Stimulated activated CD8-positive, alpha-beta memory T cell treated with anti-CD3 and anti-CD28 coated beads, Interleukin-4, amount 100 ng/mL, for 1 hour (primary cell): ENCODE measurements at places on chromosomes 13 and 19.

GRCh38 chr13:49356223-49356622 is 87.6 kb downstream of the CAB39L start:
- no peak for DNase-seq

DNA sequence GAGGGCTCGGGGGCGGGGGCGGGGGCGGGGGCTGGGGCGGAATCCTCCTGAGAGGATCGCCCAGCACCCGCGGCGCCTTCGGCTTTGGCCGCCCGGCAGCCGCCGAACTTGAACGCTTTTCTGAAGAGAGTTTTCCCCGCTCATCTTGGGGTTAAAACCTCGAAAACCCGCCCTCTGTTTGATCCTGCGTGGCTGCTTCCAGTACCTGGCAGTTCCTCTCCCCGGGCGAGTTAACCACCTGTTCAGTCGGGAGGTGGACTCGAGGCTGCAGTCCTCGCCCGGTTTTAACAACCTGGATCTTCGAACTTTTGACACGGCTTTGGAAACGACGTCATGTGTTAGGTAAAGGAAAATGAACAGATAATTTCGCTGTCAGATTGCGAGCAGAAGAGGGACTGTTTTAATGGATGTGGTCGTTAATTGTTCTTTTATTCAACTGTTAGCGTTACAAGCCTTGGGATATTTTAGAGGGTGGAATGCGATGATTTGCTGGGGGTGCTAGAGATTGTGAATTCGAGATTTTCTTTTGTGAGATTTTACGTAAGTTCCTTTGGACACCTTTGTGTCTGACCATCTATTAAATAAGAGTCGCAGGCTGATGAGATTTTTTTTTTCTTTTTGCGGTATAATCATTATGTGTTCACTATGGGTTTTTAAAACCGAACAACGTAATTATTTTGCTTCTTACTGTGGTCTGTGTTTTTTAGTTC is 1.0 kb downstream of the FNDC3A start:
- DNase-seq, result no peak

DNA sequence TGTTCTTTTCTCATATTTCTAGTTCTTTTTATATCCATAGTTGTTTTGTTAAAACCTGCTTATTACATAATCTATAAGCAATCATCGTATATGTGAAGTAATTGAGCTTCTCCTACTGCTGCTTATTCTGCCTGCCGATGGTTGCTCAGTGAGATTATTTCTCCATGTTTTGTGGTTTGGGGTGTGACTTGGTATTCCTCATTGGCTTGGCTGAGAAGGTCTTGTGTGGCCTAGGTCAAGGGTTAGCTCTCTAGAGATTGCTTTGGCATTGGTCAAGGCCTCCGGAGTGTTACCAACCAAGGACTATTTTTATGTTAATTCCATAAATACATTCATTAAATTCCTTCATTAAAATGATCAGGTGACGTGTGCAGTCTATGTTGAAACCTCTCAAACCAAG is 302.8 kb downstream of the MYO16 start:
- DNase-seq, result no peak

DNA sequence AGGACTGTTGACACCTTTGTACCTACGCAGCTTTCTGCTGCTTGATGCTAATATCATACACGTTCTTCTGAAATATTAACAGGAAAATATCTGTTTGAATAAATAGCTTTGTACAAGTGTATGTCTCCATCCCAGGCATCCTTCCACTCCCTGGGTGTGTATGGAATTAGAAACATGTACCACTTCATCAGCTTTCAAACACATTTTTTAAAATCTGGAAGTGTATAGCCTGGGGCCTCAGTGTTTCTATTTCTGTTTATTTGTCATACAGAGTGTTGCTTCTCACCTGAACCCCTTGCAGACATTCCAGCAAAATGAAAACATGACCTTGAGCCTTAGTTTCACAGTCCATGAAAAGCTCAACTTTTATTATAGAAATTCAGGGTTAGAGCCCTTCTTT is 168.6 kb downstream of the ITGBL1 start:
- DNase-seq, result no peak

DNA sequence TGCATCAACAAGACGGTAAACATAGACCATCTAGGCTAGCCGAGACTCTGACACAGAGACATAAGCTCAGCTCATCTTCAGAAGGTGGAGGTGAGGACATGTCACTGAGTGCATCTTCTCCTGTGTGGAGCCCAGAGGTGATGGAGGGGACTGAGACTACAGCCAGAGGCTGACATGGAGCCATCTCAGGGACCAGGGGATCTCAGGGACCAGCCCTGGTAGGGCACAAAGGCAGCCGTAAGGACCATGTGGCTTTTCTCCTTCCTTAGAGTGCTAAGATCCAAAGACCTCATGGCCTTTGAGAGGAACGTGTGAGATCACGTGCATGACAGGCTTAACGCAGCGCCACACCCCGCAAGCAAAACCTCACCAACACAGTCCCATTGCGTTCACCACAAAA is 126.9 kb downstream of the RAB20 start:
- no peak for DNase-seq

DNA sequence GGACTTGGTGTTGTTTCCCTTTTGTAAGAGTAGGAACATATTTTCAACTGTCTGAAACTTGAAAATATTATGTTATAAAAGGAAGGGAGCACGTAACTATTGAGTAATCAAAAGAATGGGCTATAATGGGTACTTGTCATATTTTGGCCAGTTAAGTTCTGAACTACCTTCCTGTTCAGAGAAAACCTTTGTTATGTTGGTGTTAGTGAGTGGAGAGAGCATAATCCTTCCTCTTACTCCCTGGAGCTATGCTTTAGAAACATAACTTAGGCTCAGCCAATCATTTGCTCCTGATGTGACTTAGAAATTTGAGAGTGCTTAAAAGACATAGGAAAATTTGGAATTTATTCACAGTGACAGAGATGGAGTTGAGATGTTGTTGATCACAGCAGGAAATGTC is 482.5 kb upstream of the SPRY2 start:
- DNase-seq, result no peak

- DNase-seq, result no peak
These were observed 2.3 kb upstream of the UPF3A start for GRCh38 chr13:114279146-114279545.

GRCh38 chr13:45823583-45823982 is 28.0 kb downstream of the SIAH3 start:
- no peak for DNase-seq

DNA sequence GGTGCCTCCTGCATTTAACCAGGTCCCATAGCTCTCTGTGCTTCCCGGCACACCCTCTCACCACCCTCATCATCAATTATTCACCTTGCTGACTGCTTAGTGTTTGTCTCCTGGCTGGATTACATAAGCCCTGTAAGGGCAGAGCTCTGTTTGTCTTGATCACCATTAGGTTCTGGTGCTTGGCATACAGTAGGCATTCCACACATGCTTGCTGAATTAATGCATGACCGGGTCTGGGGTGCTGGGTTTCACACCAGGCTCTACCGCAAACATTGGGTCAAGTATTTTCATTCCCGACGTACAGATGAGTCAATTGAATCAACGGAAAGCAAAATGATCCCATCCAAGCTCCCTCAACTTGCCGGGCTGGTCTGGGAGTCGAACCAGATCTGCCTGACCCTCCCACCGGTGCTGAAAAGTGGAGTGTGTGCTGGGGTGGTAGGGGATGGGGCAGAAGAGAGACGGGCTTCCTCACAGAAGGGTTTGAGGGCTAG is 28.5 kb downstream of the VAV1 start:
- DNase-seq, result no peak

DNA sequence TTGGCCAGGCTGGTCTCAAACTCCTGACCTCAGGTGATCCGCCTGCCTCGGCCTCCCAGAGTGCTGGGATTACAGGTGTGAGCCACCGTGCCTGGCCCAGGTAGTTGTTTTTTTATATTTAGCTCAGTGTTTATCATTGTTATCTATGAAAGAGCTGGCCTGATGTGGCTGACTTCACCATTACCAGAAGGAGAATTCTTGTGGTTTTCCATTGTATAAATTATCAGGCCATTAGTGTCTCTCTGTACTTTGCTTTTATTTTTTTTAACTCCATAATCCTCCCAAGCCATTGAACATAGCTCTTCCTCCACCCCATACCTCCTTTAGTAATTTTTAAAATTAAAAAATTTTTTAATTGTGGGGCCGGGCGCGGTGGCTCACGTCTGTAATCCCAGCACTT is 24.2 kb downstream of the CERS4 start:
- no peak for DNase-seq

GRCh38 chr13:113035213-113035800 is 66.3 kb downstream of the MCF2L start:
- no peak for DNase-seq

DNA sequence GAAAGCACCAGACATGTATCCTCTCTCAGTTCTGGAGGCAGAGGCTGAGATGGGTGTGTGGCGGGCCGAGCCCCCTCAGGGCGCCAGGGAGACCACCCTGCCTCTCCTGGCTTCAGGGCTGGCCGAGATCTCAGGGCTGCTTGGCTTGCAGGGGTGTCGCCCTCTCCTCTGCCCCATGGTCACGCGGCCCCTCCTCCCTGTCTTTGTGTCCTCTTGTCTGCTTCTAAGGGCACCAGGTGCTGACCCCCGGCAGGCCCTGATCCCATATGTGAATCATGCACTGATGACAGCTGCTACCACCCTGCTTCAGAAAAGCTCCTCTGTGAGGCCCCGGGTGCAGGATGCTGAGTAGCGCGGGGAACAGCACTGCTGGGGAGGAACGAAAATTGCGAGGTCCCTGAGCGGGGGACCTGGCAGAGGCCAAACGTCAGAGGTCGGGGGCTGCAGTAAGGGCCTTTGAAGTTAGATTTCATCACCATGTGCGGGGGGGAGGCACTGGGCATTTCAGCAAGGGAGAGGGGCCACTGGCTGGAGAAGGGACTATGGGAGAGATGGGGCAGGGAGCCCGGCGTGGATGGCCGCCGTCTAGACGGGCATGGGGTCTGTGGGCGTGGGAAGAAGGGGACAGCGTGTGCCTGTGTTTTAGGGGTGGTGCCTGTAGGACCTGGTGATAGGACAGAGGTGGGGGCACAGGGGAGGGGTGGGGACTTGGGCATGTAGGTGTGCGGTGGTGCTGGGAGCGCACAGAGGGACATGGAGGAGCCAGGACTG is 125.2 kb downstream of the KDM4B start:
- no peak for DNase-seq

DNA sequence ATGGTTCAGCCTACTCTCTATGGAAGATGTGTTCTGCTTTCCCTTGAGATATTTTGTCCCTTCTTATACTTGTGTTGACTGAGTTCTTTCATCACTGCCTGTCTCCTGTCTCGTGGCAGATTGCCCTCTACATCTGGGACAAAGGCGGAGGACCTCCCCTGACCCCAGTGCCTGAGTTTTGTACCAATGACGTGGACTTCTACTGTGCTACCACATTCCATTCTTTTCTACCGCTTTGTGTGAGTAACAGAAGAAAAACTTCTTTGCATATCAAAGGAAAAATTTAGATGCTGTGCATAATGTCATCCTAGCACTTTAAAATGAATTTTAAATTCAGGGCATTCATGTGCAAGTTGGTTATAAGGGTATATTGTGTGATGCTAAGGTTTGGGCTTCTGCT is 74.6 kb downstream of the B3GLCT start:
- DNase-seq, result no peak

DNA sequence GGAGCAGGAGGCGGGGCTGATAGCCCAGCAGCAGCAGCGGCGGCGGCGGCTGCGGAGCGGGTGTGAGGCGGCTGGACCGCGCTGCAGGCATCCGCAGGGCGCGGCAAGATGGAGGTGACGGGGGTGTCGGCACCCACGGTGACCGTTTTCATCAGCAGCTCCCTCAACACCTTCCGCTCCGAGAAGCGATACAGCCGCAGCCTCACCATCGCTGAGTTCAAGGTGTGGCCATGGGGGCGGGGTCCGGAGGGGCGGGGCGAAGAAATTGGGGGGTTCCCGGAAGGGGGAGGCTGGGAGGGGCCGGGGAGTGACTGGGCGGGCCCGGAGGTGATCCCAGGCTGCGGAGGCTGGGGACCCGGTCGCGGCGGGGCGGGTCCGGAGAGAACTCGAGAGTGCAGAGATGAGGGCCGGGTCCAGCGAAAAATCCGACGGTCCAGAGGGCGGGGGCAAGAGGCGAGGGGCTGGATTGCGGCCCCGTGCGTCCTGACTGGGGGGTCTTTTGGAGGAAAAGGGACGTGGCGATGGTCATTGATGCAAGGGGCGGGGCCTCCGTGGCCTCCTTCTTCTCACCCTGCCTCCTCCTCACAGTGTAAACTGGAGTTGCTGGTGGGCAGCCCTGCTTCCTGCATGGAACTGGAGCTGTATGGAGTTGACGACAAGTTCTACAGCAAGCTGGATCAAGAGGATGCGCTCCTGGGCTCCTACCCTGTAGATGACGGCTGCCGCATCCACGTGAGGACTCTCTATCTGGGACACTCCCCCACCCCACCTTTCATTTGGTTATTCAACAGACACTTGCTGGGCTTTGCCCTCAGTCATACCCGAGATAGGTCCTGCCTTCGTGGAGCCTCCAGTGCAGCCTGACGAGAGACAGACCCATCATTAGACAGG is at the start of gene TBCB:
Gene TBCB (plus strand): TSS at position 16 of the 891 bp plus-strand sequence. CDS start 93 bp downstream, at position 109.
- peak; percentile 82 for DNase-seq

- DNase-seq, result no peak
These were observed 468.1 kb downstream of the FGF9 start for GRCh38 chr13:22138947-22139346.

DNA sequence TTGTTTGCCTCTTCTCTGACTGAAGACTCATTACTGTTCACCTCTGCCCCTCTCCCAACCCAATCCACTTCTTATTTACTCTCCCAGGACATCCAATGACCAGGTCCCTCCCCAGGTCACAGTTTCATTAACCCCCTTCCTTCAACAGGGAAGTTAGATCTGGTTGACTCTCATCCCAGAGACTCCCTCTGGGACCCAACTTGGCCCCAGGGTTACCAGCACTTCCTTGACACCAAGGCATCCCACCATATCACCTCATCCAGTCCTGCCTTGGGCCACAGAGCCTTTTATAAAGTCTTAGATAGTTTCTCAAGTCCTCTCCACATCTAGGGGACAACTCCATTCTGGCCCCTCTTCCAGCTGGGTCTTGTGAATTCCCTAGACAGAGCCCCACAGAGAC is 470.6 kb upstream of the TSHZ3 start:
- no peak for DNase-seq

- no peak for DNase-seq
These were observed 227.9 kb downstream of the TEX29 start for GRCh38 chr13:111548301-111548700.

GRCh38 chr13:77298426-77298825 is 28.5 kb downstream of the MYCBP2 start:
- DNase-seq, result no peak

DNA sequence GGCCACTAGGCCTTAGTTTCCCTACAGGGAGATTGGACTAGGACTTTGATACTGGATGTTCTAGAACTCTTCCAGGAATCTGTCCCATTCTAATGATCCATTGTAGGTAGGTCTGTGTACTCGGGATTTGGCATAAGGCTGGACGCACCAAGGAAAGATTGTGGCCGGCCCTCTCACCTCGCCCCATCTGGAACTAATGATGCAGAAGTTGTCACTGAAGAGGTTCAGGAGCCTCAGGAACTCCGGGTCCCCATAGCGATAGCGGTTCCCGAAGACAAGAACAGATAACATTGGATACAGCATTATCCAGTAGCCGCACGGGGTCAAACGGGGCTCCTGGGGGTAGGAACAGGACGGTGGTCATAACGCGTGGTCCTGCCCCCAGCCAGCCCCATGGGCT is 11.2 kb downstream of the EGLN2 start:
- DNase-seq, result no peak

- no peak for DNase-seq
These were observed 71.9 kb upstream of the IRS2 start for GRCh38 chr13:109858319-109858718.

- DNase-seq, result no peak
These were observed 16.7 kb upstream of the FCGBP start for GRCh38 chr19:39951065-39951650.
